ENCODE measurements at places on chromosomes 7 and 10.

GRCh38 chr10:94023906-94024305 lies 30.2 kb downstream of the PLCE1 start:
- no peak for DNase-seq

DNA sequence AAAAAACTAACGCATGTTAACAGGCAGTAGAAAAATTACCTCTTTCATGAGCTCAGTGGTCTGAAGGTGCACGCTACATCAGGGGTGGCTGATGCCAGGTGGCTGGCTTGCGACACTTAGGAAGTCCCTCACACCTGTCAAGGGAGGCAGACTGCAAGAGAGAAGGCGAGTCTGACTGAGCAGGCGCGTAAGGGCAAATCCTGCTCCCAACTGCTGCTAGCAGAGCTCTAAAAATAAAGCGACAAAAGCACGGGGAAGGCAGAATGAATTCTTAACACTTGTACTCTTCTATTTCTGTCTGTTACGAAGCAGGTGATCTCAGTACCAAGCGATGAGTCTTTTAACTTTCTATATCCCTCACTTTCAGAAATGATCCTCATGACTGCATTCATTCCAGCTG lies 33.1 kb downstream of the CACNA2D1 start:
- DNase-seq: no peak

DNA sequence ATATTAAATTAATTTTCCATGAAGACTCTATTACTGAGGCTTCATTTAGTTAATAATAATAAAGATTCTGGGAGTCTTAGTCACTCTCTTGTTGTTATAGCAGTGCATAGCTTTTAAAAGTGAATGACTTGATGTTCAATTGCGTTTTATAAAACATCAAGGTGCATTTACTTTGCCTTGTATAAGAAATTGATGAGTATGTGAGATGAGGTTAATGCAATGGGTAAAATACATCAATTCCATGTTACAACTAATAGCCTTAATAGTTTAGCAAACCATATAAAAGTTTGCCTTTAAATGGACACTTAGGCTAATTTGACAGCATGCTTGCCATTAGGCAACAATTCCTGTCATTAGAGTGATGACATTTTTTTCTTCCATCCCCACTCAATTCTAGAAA lies 173.6 kb upstream of the TEX47 start:
- no peak for DNase-seq

DNA sequence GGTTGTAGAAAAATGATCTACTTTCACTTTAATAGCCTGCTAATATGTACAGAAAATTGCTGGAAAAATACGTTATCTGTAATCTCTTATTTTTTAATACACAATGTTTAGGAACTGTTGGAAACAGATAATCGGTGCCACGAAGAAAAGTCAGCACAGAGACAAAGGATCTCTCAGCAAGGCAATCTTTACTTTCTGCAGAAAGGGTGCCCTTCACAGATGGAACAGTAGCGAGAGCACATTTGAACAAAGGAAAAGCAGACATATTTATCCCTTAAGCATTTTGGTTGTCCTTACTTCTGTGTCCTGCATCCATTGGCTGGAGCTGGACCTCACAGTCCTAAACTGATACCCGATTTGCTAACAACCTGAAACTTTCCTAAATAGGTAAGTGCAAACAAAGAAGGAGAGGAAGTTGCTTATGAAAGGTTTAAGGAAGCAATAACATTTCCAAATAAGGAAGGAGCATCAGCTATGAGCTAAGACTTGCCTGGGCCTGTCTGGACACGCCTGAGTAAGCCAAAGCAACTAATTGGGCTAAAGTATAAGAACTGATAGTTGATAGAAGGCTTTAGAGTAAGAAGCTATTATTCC lies 640.0 kb downstream of the SH2D4B start:
- no peak for DNase-seq

- no peak for DNase-seq
Measured at GRCh38 chr10:81095238-81095637, 557.5 kb downstream of the SH2D4B start.

DNA sequence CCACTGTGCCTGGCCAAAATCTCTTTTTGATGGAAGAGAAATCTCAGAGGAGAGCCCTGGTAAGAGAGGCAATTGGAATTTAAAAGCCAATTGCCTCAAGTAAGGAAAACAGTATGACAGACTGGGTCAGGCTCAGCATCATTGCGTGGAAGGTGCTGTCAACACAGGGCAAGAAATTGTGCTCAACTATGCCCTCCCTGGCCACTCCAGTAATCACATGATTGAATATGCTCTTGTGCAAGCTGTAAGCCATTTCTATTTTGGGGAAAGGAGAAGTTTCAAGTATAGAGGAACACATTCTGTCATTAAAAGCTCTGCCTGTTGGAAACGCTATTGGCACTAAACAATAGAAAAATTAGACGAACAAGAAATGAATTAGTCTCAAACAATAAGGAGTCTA lies 1127.7 kb downstream of the REEP3 start:
- peak; percentile 58 for DNase-seq

DNA sequence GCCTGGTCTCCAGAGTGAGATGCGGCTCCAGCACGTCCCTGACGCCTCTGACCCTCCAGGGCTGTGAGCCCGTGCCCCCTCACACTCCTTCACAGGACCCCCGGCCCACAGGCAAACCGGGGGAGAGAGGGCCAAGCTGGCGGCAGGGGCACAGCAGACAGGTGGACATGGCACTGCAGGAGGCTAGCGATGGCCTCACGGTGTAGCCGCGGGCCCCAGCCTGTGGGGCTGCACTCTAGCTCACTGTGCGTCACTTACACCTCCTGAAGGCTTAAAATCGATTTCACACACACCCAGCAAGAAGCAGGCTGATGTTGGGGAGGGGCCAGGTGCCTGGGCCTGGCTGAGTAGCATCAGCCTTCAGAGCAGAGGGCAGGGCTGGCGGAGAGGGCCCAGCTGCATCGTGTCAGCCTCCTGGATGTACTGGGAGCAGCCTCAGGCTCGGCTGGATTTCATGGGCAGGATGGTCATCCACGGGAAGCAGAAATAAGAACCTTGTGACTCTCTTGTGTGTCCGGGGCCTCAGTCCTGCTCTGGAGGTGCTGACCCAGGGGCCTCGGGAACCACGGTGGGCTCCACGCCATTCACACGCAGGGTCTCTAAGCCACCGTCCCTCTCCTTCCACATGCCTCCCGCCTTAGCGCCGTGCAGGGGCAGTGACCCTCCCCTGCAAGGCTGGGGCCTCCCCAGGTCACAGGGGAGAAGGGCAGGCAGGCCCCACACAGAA lies 19.4 kb upstream of the KNDC1 start:
- no peak for DNase-seq

GRCh38 chr7:69868921-69869320 lies 270.6 kb downstream of the AUTS2 start:
- DNase-seq: no peak

DNA sequence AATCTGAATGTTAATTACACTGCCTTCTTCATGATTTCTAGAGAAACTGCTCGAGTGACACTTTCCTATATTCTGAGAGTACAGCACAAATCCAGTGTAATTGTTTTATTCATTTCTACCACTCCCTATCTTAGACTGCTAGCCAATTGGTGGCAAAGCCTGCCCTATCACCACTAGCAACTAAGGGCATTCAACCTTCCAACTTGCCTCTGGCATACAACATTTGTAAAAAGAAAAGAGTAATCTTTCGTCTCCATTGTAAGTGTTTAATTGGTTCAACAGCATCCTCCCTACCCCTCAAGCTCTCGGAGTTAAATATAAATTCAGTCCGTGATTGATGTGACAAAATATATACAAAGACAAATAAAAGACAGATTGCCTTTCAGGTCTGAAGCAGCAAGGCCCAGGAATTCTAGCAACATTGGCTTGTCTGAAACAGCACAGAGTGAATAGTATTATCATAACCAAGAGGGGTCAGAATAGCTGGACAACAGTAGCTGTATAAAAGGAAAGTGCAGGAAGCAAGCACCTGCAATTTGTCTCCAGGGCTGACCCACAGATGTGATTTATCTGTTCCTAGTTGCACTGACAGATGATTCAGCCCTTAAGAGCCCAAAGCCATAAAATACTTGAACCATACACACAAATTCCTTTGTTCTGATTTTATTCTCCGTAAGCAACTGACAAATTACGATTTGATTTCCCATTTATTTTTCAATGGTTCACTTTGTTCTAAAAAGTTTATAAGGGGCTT lies 47.6 kb upstream of the ANKRD1 start:
- DNase-seq: no peak

DNA sequence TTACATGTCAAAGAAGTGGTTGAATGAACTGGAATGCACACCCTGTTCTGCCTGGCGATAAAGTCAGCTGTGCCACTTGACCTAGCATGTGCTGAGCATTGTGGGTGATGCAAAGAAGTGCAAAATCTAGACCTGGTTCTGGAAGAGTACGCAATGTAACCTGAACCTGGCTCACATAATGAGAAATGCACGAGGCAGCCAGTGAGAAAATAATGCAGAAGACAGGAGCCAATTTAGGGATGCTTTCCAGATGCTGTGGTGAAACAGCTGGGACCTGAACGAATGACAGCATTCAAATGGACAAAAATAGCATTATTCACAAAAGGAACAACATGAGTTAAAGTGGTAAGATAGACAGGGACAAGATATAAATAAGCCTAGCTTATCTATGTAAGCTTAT lies 402.6 kb downstream of the SORCS1 start:
- DNase-seq: no peak

GRCh38 chr10:120734483-120735078 lies 116.6 kb upstream of the WDR11 start:
- DNase-seq: no peak

DNA sequence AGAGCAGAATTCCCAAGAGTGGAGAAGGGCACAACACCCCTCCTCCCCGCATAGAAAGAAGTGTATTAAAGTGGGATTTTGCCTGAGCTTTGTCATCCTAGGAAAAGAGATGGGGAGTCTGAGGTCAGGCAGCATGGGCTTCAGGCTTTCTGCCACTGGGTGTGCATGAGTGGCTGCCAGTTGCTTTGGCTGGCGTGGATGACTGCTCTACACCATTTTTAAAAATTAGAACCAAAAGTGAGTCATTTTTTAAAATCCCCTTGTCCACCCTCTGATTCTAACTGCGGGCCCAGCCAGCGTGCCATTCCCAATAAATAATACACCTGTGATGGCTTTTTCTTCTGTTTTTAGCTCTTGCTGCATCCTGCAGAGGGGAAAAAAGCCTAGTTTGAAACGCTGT lies 13.4 kb downstream of the SLC29A3 start:
- no peak for DNase-seq

- no peak for DNase-seq
Measured at GRCh38 chr7:67595431-67596180, 599.0 kb downstream of the TYW1 start.

GRCh38 chr7:127383123-127383835 lies 9.2 kb downstream of the ZNF800 start:
- peak; percentile 47 for DNase-seq

- DNase-seq: no peak
Measured at GRCh38 chr7:4234886-4235285, 447.2 kb upstream of the FOXK1 start.

DNA sequence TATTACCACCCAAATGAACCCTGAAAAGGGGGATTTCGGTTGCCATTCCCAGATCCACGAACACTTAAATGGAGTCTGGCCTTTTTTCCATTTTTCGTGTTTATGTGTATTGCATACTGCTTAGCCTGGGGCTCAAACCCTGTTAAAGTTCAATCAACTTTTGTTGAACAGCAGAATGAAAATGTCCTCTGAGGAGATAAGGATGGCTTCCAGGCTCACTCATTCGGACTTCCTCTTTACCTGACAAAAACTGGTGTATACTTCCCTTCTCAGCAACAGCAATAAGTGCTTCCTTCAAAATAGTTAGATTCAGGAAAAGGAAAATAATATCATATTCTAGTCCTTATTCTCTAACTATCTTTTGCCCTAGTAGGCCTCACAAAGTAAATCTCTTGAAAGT lies 61.1 kb upstream of the ARID5B start:
- no peak for DNase-seq

DNA sequence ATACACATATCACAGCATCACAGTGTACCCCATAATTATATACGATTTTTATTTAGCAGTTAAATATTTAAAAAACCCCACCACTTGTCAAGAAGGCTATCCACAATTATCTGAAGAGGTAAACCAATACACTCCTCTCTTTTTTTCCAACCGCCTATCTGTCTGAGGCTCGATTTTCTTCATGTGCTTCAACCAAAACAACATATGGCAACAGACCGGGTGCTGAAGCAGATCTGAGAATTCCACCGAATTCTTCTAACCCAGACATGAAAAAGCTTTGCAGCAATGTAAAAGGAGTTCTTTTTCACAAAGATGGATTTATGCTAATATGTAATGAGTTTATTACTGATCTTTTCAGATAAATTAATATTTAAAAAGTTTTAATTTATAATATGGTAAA lies 132.4 kb upstream of the RHEB start:
- DNase-seq: no peak

- DNase-seq: no peak
Measured at GRCh38 chr7:158633055-158633956, 45.7 kb upstream of the PTPRN2 start.

DNA sequence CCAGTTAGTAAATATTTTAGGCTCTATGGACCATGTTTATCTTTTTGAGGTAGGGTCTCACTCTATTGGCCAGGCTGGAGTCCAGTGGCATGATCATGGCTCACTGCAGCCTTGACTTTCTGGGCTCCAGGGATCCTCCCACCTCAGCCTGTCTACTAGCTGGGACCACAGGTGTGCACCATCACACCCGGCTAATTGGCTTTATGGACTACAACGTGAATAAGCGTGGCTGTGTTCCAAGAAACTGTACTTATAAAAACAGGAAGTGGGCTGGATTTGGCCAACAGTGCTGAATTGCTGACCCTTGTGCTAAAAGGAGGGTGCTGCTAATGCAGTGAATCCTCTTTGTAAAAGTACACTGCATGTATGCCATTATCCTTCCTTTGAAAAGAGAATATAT lies 111.7 kb upstream of the CDK13 start:
- peak; percentile 64 for DNase-seq

GRCh38 chr10:91540733-91541132 lies 92.1 kb downstream of the PPP1R3C start:
- DNase-seq: peak; percentile 6

- DNase-seq: no peak
Measured at GRCh38 chr10:53387562-53387961, 615.0 kb upstream of the MBL2 start.

DNA sequence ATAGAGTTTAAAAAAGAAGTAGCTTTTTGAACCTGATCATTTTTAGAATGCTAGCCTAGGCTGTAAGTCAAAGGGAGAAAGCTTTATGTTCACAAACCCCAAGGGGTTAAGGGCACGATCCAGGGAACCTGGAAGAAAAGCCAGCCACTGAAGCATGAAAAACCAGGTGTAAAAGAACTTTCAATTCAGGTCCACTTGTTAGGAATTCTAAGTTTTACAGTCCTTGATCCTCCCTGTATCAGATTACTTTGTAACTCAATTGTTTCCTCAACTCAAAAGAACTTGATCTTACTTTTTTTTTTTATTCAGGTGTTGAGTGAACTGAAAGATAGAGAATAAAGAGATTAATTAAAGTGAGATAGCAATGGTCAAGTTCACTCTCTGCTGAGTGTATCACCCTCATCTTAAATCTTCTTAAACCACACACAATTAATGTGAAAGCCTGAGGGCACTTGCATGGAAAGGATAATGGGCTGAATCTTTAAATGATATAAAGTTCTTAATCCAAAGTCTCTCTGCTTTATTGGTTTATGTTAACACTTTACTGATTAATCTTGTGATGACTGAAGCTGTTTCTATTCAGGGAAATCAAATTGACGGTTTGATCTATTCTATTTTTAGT lies 672.2 kb upstream of the LRRN3 start:
- no peak for DNase-seq

GRCh38 chr10:131249238-131249954 lies 62.1 kb downstream of the TCERG1L start:
- DNase-seq: no peak
